NCI-H1694 treated with DMSO at 0.1 percent for 48 hours (cell line): ENCODE measurements at places on chromosomes 5 and 9.

GRCh38 chr5:9314558-9314957, 231.3 kb downstream of the SEMA5A start:
- DNase-seq: no peak

DNA sequence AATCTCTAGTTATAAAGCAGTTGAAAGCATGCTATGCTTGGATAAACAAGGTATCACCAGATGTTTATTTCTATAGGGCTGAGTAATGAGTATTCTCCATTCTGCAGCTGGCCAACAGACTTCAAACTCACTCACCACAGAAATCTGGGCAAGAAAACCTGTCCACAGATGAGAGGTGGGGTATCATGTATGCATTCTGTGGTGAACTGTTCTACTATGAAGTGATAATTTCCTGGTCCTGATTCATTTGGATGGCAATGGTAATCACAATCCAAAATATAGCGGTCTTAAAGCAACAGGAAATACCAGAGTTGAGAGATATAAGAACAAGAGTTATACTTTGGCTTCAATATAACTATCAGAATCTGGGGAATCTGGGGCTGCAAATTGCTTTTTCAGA, 65.9 kb upstream of the EFNA5 start:
- no peak for DNase-seq

GRCh38 chr9:76298521-76299144, 95.6 kb downstream of the RFK start:
- DNase-seq: no peak

GRCh38 chr5:170226661-170227060, 6.1 kb upstream of the C5orf58 start:
- DNase-seq: no peak
